H4 (cell line): ENCODE measurements at places on chromosomes 1 and 21. TPM values are rescaled to one million over a fixed set of nuclear protein-coding genes. Genes with fewer than 3 reads are reported as not detected.

GRCh38 chr1:100720101-100720500 lies 559 bp downstream of the VCAM1 start:
- no peak for DNase-seq

DNA sequence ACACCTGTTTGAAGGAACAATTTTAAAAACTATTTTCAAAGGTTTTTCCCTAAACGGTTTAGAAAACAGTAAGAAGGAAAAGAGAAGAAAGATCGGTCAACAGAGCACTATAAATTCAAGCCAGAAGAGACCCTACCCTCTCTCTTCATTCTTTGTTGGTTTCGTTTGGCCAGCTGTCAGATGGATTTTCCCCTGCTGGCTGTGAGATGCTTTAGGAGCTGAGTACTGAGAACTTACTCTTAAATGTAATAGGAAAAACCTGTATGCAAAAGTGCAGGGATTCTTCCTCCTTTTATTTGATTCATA lies 1.3 kb upstream of the TXNIP start:
- no peak for DNase-seq

GRCh38 chr21:43613755-43614638 lies 45.3 kb downstream of the HSF2BP start:
- peak; percentile 50 for DNase-seq

- DNase-seq = no peak
Observed at GRCh38 chr1:21935891-21936365, 1.2 kb downstream of the HSPG2 start.

DNA sequence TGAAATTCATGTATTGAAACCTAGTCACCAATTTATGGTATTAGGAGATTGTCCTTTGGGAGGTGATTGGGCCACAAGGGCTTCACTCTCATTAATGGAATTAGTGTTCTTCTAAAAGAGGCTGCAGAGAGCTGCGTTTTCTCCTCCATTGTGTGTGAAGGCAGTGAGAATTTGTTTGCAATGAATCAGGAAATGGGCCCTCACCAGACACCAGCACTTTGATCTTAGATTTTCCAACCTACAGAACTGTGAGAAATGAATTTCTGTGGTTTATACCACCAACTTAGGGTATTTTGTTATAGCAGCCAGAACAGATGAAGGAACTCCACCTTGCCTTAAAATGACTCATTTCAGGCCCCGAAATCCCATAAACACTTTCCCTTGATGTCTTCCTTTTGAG lies 544.2 kb downstream of the RWDD3 start:
- DNase-seq = no peak

DNA sequence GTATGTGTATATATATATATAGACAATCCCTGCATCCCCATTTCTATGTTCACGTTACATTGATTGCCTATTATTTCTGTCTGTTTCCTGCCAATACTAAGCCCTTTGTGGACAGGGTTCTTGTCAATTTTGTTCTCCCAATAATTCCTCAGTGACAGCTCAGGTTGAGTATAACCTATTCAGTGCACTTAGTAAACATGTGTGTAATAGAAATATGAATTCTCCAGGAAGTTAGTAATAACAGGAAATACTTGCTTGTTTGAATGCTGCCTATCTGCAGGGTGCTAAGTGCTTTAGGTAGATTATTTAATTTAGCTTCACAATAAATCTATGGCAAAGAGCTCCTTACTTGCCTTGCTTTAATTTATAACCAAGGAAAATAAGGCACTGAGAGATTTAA lies 52.8 kb upstream of the PTGFR start:
- no peak for DNase-seq

DNA sequence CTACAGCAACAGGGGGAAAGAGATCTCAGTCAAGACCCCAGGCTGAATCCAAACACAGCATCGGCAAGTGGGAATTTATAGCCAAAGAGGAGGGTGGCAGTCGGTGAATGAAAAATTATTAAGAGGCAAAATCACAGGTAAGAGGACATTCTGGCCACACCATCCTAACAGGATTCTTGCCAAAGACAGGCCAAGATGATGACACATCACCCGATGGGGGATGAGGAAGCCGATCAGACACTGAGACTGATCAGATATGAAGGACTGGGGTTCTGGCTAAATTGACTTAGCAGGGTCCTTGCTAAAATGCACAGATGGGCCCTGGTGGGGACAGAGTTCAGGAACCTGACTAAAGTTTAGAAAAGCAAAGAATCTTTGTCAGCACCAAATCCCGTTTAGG lies 402.2 kb downstream of the SMYD3 start:
- DNase-seq = no peak

DNA sequence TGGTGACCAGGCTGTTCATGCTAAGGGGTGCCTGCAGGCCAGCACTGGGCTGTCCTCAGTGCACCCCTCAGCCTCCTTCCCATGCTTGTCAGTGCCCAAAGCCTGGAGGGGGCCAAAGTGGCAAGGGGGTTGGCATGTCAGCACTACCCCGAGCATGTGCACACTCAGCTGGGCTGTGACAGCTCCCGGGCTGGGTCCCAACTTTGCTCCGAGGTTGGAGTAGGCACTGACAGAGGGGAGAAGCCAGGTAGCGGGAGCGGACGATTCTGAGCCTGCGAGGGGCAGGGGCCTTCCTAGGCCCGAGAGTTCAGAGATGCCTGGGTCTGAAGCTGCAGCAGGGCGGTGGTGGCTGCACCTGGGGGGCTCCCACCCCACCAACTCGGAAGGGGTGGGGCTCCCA lies 119.0 kb downstream of the MAST2 start:
- no peak for DNase-seq

- DNase-seq = no peak
Observed at GRCh38 chr1:241269116-241269515, 87.9 kb downstream of the RGS7 start.

DNA sequence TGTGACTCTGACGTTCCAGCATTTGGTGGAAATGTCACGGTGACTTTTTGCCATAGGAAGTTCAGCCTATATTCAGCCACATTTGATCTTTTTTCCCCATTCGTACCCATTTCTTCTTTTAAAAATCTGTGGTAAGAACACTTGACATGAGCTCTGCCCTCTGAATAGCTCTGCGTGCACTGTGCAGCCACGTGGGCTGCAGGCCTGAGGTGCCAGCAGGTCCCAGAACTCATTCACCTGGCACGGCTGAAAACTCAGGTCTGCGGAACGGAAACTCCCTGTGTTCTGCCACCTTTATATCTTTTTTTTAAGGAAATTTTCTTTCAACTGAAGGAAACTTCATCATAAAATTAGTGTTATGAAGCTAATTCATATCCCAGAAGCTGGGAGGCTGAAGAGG lies 28.6 kb downstream of the CEP104 start:
- no peak for DNase-seq

DNA sequence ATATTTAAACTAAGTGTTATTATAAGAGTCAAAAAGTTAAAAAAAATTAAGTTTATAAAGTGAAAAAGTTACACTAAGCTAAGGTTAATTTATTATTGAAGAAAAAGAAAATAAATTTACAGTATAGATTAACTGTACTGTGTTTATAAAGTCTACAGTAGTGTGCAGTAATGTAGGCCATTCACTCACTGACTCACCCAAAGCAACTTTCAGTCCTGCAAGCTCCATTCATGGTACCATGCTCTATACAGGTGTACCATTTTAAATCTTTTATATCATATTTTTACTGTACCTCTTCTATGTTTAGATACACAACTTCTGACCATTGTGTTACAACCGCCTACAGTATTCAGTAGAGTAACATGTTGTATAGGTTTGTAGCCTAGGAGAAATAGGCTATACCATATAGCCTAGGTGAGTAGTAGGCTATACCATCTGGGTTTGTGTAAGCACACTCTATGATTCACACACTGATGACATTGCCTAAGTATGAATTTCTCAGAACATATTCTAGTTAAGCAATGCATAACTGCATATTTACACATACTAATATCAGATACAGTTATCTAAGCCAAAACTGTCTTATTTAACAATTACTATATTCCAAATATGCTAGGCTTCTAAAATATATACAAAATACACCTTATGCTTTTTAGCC lies 80.6 kb upstream of the GFI1 start:
- no peak for DNase-seq

GRCh38 chr21:38925923-38926322 lies 120.2 kb downstream of the ETS2 start:
- DNase-seq = peak; percentile 75

DNA sequence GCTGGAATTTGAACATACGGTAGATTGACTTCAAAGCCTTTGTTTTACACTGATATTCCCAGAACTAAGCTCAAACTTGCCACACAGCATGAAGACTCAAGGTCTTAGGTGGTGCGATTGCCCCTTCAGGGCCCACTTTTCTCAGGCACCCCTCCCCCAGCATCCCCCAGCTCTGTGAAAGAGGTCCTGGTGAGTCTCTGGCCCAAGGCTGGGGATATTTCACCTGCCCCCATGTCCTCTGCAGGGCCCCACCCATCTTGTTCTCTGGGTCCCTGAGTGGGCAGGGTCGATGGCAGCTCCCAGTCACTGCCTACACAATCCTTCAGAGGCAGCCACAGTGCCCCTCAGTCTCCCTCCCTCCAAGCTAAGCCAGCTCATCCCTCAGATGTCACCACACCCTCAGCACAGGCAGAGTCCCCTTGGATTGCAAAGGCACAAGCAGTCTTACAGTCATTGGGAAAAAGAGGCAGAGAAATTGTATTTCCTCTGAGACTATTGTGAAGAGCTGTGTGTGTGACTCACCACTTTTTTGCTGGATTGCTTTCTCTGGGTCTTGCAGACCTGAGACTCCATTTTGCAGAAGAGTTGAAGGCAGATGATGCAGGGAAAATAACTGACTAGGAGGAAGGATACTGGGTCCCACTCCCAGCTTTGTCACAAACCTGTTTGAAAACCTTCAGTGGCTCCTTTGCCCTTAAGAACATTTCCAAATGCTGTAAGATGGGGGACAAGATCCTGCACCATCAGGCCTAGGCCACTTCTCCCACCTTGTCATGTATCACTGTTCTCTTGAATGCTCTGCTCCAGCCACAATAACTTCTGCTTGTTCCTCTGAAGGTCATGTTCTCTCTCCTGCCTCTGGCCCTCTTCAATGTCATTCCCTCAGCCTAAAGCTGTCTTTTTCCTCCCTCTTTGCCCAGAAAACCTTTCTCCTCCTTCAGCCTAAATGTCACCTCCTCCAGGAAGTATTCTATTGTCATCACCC lies 119.1 kb upstream of the GRIK3 start:
- no peak for DNase-seq

GRCh38 chr1:62561306-62561705 lies 36.0 kb upstream of the ANGPTL3 start:
- no peak for DNase-seq

GRCh38 chr1:185646202-185646683 lies 87.9 kb upstream of the HMCN1 start:
- peak; percentile 95 for DNase-seq

- DNase-seq = no peak
Observed at GRCh38 chr1:150603711-150604110, 24.3 kb upstream of the MCL1 start.

DNA sequence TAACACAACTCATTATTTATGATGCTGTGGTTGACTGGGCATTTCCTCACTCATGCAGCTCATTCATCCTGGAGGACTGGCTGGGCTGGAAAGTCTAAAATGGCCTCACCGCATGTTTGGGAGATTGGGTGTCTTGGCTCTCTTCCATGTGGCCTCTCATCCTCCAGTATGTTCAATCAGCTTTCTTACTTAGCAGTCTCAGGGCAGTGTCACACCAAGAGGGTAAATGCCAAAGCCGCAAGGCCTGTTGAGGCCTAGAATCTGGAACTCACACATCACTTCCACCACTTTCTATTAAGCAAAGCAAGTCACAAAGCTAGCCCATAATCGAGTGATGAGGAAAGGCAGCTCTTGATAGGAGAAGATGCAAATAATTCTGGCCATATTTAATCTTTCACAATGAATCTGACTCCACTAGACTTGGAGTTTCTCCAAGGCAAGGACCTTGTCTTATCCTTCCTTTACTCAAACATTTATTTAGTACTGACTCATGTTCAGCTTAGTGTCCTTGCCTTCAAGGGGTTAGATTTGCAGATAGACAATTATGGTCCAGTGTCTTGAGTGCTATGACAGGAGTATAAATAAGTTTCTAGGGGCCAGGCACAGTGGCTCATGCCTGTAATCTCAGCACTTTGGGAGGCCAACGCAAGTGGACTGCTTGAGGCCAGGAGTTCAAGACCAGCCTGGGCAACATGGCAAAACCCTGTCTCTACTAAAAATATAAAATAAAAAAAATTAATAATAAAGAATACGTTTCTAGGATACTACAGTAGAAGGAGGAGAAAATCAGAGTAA lies 45.1 kb downstream of the TMEM53 start:
- DNase-seq = no peak

DNA sequence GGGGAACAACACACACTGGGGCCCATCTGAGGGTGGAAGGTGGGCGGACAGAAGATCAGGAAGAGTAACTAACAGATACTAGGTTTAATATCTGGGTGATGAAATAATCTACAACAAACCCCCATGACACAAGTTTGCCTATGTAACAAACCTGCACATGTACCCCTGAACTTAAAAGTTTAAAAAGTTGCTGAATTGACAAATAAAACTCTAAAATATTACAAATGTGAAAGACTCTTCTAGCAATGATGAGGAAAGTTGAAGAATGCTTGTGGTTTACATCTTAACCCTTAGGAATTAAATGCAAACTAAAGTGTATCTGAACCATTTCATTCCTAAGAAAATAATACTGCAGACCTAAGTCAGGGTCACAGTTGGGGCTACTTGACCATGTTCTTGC lies 525.6 kb upstream of the CAMK1G start:
- no peak for DNase-seq

Gene STPG1
- 1.9 and 3.0 TPM in 2 replicates for total RNA-seq

Gene ARHGAP30
- 0.02 TPM in 1 of 2 replicates, not detected in the other for total RNA-seq

Gene OR10R2
- total RNA-seq = not detected in 2 replicates

Gene RBP7
- not detected in 2 replicates for total RNA-seq

Gene FALEC
- not detected in 2 replicates for total RNA-seq

Gene TMEM59
- 419 and 447 TPM in 2 replicates for total RNA-seq

Gene VAV3
- total RNA-seq = 23.7 and 40.5 TPM in 2 replicates

Gene HORMAD1
- not detected in 2 replicates for total RNA-seq

Gene SLFNL1
- total RNA-seq = not detected in 2 replicates

Gene SSU72
- total RNA-seq = 83.4 and 130 TPM in 2 replicates

Gene NPHS2
- total RNA-seq = not detected in 2 replicates

Gene BSDC1
- 47.0 and 47.5 TPM in 2 replicates for total RNA-seq

Gene ZBED6
- 7.1 and 8.0 TPM in 2 replicates for total RNA-seq

Gene NTNG1
- 4.4 and 9.4 TPM in 2 replicates for total RNA-seq

Gene C1orf210
- total RNA-seq = not detected in 2 replicates

Gene RGS18
- total RNA-seq = 11.9 and 19.3 TPM in 2 replicates

Gene OR2M3
- 0.04 TPM in 1 of 2 replicates, not detected in the other for total RNA-seq

Gene CELA2B
- total RNA-seq = not detected in 2 replicates

Gene ILDR2
- total RNA-seq = 5.9 and 7.0 TPM in 2 replicates
